ENCODE measurements at places on chromosomes 7 and 10.

DNA sequence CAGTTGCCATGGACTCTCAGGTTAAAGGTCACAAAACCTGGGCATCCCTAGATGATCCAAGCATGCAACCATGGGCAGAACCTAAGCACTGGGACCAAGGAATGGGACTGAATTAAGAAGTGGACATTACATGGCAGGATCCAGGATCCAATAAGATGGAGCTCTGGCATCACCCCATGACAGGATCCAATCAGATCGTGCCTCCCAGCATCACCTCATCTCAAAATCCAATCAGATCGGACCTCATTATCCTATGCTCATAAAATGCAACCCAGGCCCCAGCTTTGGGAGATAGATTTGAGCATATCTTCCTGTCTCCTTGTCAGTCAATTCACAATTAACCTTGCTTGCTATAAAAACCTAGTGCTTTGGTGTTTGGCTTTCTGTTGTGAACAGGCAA, 616.1 kb downstream of the PARD3 start:
- ATAC-seq, result no peak

GRCh38 chr7:5218564-5219360, 28.7 kb downstream of the WIPI2 start:
- ATAC-seq, result no peak

- peak; percentile 67 for ATAC-seq
These were observed at the start of gene CDK13 for GRCh38 chr7:39949971-39950472. CDK13 (plus strand) TSS chr7:39950256; CDS start chr7:39950642, 386 bp downstream.

DNA sequence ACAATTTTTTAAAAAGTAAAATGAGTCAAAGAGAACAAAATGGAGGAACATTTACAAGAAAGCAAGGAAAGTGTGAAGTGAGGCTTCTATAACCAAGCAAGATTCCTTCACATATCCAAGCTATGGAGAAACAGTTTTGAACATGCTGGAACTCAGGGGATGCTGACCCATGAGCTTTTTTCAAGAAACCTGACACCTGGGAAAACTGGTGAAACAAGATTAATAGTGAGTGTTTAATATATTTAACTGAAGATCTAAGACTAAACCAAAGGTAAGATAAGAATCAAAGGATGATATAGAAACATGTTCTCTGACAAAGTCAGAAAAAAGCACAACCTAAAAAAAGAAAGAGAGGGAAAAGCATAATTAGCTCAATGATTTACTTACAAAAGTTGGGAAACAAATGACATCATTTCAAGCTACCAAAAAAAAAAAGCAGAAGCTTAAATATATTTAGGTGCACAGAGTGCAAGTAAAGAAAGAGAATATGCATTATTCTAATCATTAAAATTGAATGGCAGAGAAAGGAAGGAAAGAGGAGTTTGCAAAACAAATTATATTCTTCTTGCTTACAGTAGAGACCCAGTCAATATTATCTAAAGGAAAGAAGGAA, 24.9 kb downstream of the C7orf25 start:
- no peak for ATAC-seq

DNA sequence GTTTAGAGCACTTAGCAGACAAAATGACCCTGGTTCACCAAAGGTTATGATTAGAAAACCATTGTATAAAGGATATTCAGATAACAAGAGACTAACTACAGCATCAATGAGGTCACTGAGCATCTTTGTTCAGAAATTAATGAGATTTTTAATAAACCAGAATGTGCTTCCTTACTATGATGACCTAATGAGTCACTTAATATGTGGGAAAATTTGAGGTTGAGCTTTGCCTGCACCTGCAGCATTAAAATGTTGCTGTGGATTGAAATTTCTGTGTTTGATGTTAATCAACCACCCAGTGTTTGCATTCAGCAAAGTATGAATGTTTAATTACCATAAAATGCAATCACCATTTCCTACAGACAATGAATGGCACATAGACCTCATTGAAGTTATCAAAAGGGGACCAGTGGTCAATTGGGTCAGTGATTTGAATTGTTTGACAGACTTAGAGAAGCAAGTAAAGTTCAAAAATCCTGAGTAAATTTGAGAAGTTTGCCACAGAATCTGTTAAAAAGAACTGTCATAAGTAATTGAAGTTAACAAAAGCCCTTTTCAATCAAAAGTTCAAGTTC, 45.8 kb downstream of the EXOC6 start:
- no peak for ATAC-seq

GRCh38 chr7:108280136-108280535, 150.0 kb upstream of the LAMB4 start:
- ATAC-seq, result no peak

DNA sequence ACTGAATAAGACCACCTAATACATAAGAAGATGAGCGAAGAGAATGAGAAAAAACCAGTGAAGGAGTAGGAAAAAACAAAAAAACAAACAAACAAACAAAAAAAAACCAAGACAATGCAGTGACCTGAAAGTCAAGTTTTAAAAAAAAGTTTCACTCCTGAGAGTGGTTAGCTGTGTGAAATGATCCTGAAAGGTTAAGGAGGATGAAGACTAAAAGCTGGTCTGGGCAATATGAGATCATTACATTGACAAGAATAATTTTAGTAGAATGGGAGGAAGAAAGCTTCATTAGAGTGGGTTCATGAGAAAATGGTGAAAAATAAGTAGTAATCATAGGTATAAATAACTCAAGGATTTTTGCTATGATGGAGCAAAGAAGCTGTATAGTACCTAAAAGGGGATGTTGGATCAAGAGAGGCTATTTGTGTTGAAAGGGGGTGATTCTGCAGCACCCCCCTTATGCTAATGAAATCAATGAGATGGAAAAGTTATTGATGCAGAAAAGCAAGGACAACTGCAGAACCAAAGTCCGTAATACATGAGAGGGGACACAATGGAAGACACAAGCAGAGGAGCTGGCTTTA, 80.2 kb downstream of the KMT2C start:
- no peak for ATAC-seq

DNA sequence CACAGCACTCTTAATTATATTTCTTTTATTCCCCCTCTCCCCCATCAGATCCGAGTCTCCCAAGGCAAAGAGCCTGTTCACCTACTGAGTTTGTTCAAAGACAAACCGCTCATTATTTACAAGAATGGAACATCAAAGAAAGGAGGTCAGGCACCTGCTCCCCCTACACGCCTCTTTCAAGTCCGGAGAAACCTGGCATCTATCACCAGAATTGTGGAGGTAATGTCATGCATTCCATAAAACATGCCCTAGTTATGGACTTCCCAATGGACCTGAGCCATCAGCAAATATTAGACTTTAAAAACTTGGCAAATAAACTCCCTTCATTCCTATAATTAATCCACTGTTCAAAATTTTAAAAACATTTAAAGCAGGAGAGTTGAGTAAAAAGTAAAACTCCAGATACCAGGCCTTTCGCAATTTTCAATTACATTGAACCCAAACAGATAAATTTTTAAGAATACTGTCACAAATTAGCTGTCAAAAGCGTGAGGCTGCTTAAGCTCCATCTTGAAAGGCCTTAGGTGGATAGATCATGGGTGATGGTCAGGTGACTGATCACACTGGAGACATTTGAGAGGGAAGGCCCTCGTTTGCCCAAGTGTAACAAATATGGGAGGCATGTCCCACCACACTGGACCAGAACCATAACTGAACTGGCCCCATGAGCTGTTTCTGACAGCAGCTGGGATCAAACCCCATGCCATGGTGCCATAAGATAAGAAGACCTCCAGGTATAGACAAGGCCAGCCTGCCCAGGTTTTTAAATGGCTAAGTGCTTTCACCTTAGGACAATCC, 46.9 kb upstream of the ARL4A start:
- no peak for ATAC-seq

Data from SK-N-SH treated with all-trans-retinoic acid at 6 μM for 48 hours (cell line).